ENCODE measurements at places on chromosomes 1 and 21. TPM values are rescaled to one million over a fixed set of nuclear protein-coding genes. Genes with fewer than 3 reads are reported as not detected.

FRRS1 gene
- 2.2 TPM for total RNA-seq

NUAK2 gene
- 2.9 TPM for total RNA-seq

MMEL1 gene
- total RNA-seq = 0.54 TPM

CYYR1 gene
- not detected for total RNA-seq

LRRC39 gene
- total RNA-seq = 1.0 TPM

DNA sequence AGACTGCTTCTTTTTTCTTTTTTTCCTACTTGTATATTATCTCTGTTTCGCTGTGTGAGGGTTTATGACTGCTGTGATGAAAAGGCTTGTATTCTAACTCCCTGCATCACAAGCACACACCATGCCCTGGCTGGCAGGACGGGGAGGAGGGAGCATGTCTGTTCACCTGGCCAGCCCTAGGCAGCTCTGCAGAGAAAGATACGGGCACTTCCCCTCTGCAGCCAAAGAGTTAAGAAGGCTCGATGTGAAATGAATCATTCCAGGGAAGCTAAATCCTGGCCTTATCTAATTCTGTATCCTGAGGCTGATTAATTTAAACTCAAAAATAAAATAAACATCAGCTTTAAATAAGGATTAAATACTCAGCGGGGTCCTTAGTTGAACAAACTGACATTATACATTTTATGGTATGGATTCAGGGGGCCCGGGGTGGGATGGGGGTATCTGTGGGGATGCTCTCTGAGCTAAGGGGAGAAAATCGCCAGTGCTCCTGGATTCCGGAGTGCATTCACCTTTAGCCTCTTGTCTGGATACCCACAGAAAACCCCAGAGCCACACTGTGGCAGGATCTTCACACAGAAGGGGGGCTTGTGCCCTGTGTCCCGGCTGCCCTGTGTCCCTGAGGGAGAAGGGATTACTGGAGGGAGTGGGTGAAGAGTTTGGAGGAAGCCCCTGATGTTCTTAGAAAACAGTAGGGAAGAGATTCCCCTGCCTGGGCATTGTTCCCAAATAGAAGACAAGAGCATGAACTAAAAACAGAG lies 321.5 kb downstream of the NPHP4 start:
- ATAC-seq = no peak

- no peak for ATAC-seq
Observed at GRCh38 chr1:187942986-187943385, 1114.2 kb downstream of the PLA2G4A start.

GRCh38 chr1:147700042-147701006 lies 30.0 kb upstream of the ACP6 start:
- ATAC-seq = peak; percentile 91

DNA sequence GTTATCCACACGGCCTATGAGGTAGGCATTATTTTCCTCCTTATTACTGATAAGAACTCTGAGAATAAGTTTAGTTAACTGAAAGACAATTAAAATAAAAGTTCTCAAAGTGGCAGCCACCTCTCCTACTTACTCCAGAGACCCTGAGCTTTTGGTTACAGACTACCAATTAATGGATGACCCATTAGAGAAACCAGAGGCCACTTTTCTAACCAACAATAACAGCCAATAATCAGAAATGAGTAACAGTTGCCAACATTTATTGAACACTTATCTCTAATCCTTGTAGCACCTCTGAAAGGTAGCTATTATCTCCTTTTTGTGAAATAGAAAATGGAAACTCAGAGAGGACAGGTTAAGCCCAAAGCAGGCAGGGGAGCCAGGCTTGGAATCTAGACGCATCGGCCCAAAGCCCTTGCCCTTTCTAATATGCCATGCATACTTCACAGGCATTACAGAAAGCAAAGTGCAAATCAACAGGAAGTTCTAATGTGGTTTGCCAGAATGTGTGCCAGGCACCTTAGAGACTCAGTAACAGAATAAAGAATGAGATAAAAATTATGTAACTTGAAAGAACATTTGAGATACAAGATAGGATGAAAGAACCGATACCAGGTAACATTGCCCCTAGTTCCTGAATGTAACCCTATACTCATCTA lies 50.0 kb downstream of the BEND5 start:
- ATAC-seq = no peak

DNA sequence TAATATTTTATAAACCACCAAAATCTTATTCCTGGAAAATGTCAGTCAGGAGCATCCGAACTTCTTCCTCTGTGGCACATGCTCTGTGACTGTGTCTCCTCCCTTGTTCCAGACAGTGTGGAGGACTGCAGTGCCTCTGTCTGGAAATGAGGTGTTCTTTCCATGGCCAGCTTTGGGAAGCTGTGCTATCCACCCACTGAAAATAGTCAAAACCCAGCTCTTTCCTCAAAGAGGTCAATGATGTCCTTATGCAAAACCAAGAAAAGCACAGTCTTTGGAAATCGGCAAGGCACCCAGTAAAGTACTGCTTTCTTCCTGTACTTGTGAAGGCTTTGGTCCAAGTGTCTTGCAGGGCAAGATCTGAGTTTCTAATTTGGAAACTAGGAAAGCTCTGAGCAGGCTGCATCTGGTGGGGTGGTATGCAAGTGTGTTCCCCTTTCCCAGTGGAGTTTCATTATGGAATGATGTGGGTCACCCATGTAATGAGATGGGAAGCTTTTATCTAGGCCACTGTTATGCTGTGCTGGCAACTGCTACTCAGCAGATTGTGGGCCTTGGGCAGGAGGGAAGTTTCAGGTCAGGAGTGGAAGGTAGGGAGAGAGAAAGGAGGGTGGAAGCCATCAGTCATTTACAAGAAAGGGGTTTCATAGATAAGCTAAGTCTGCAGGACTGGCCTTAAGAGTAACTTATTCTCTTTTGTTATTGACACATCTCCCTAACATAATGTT lies 6.0 kb downstream of the KIAA0040 start:
- no peak for ATAC-seq

- ATAC-seq = no peak
Observed at GRCh38 chr1:207286786-207287468, 34.6 kb upstream of the CD55 start.

- ATAC-seq = peak; percentile 12
Observed at GRCh38 chr1:222454782-222455181, 93.1 kb downstream of the HHIPL2 start.

- ATAC-seq = no peak
Observed at GRCh38 chr21:44681861-44682579, at the start of gene KRTAP12-1. Gene KRTAP12-1 (minus strand): TSS chr21:44682163. CDS start chr21:44682123, 40 bp downstream.
